Fibroblast of gingiva (primary cell): ENCODE measurements at places on chromosomes 4 and X.

DNA sequence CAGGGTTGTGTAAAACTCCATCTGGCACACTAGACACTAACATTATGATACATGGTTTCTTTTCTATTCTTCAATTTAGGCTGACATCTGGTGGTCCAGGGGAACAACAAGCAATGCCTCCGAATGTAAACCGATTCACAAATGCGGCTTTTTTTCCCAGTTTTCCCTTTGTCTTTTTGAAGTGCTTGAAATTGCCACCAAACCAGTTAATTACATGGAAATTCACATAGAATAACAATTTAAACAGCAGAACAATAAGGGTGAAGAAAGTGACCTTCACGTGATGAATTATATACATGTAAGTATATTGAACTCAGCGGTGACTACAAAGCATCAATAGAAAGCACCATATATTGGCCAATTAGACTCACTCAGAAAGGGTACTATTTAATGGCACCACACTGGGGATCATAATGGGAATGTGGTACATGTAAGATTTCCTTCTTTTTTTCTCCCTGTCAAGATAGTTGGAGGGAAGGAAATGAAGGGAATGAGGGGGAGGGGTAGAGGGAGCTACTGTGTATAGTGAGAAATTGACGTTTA, 103.9 kb downstream of the MMRN1 start:
- DNase-seq = no peak

- no peak for DNase-seq
Measured at GRCh38 chrX:21740329-21741274, 17.3 kb downstream of the SMPX start.

DNA sequence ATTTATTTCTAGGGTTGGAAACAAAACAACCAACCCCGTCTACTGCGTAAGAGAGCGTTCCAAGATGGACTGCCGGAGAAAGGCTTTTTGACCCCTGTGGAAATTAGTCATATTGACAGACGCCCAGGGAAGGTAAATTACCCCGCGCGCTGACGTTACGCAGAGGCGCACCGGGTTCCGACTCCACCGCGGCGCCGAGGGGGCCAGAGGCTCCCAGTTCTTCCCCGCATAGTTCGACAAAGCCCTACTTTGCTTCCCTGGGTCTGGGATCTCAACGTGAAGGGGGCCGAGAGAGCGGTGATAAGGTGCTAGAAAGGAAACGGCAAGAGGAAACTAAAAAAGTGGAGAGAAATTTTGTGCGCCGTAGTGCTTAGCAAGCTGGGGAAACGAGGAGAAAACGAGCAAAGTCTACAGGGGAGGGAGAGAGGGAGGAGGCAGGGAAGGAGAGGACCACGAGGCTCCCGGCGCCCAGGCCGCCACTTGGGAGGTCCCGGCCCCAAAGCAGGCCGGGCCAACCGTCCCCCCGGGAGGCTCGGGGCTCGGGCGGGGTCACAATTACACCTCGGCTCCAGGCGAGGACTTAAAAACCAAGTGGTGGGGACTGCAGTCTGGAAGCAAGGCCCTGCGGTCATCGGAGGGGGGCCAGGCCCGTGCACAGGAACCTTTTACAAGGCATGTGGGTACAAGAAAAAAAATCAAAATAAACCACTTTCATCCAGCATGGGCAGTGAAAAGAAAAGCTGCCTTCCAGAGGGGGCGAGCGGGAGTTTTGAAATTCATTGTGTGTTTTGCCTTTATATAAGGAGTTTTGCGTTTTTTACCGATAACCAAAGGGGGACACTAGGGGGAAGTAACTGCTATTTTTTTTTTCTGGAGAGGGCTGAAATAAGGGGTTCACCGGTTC, 13.2 kb downstream of the HAND2 start:
- no peak for DNase-seq

- DNase-seq = no peak
Measured at GRCh38 chr4:100679926-100680325, 162.1 kb upstream of the EMCN start.

DNA sequence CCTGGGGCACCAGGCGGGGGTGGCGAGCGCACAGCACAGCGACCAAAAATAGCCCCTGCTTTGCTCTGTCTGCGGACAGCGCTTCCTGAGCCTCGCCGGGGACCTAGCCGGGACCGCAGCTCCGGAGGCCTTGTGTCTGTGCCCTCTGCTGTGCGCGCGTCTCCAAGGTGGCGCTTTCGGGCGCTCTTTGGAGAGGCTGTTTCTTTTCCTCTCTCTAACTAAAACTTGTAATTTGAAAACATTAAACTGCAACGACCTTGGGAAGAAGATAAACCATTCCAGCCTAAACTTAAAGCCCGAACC, 3.4 kb downstream of the ARX start:
- DNase-seq = no peak

GRCh38 chr4:5926598-5926997, 33.7 kb upstream of the CRMP1 start:
- no peak for DNase-seq

GRCh38 chr4:41644288-41644914, 104.1 kb downstream of the PHOX2B start:
- peak; percentile 3 for DNase-seq

GRCh38 chr4:88526221-88526815, 2.7 kb upstream of the PYURF start:
- DNase-seq = no peak

- DNase-seq = peak; percentile 70
Measured at GRCh38 chrX:110218591-110218990, 99.3 kb downstream of the AMMECR1 start.

- DNase-seq = peak; percentile 26
Measured at GRCh38 chr4:149291463-149291862, 524.2 kb downstream of the IQCM start.

DNA sequence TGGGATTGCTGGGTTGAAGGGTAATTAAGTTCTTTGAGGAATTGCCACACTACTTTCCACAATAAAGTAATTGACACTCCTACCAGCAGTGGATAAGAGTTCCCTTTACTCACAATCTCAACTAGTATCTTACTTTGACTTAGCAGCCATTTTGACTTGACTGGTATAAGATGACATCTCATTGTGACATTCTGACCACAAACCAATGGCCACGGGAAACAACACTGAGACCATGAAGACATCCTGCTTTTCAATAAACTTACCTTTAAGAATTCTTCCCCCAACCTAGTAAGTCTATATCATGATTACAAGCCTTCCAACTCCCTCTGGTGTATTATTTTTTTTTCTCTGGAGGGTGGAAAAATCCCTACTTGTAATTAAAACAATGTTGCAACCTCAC, 66.9 kb upstream of the WDR1 start:
- no peak for DNase-seq

GRCh38 chr4:138693526-138693925, 322.1 kb upstream of the NOCT start:
- no peak for DNase-seq

GRCh38 chr4:189513421-189513820, 427.3 kb upstream of the FRG1 start:
- DNase-seq = no peak

DNA sequence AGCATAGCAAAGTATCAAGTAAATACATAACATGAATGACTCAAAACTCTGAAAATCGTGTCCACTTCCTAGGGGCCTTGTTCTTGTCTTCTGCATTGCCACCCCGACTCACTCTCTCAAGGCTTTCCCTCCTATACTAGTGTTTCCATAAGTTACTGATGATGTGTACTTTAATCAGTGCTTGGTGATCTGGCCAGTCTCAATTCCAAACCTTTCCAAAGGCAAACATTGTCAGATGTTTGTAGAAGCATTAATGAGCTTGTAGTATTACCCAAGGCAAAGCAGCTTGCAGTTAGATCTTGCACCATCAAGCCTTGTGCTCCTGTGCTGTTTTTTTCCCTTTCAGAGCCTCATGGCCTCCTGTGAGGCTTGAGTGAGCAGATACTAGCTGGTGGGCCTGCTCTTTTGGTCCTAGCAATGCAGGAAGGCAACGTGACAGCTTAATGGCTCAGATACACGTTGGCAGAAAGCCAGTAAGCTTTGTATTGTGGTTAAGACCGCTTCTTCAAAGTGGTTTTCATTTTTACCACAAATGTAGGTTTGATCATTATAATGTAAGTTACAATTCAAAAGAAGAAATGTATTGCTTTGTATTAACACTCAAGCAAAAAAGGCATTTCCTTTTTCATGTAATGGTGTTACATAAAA, 51.8 kb downstream of the RBPJ start:
- peak; percentile 73 for DNase-seq

DNA sequence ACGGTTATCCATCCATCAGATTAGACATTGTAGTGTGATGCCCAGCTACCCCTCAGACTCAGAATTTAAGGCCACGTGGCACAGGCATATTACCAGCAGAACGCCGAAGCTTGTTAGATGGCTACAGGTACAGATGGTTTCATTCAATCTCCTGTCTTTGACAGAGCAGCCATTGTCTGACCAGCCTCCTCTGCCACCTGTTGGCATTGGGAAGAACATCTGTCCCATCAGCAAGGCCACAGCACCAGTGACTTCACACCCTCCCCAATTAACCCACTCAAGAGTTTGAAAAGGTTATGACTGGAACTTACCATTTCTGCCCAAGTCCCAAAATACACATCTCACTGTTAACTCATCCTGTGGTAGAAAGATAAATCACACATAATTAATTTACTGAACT, 22.0 kb upstream of the PHKA2 start:
- no peak for DNase-seq

GRCh38 chrX:18098763-18099162, 121.9 kb downstream of the BEND2 start:
- DNase-seq = no peak

DNA sequence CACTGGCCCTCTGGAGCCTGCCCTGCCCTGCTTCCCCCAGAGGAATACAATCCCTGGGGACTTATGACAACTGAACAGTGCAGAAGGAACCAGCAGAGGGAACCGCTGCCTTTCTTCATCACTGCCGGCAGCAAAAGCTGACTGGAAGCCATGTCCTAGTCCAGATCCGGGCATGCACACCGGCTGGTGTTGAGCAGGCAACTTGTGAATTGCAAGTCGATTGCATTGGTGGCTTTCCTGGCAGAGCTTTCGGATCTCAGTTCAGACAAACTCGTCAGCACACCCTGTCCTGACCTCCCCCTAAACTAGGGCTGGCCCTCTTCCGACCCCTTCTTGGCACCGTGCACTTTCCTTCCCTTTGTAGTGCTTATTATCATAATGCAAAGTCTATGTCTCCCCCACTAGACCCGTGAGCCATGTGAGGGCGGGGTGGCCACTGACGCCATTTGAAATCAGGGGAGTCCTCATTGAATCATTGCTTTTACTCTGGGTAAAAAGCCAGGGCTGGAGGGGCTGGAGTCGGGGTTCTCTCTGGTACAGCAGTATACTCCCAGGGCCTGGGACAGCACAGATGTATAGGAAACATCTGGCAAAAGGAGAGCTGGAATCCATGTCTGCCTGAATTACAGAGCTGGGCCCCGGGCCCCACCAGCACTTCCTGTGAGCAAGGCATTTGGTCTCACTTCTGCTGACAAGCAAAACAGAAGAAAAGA, 1.8 kb downstream of the ARHGAP4 start:
- DNase-seq = peak; percentile 19

- peak; percentile 10 for DNase-seq
Measured at GRCh38 chr4:39616651-39617050, 22.0 kb downstream of the SMIM14 start.

GRCh38 chrX:127764674-127765073, 287.5 kb downstream of the ACTRT1 start:
- no peak for DNase-seq

DNA sequence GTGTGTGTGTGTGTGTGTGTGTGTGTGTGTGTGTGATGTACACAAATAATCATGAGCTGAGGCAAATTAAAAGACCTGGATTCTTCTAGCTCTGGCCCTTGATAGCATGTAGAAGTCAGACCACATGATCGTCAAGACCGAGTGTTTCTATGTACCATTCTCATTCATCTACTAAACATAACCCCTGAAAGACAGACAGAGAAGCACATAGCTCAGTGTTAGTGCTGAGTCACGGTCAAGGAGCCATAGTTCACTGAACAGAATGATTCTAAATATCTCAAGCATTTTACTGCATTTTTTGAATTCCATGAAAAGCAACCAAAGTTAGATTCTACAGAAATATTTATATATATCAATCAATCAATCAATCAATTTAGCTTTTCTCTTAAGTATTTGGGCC, 412.3 kb upstream of the CXorf51A start:
- no peak for DNase-seq

GRCh38 chr4:82885410-82885809, 5.5 kb downstream of the SEC31A start:
- DNase-seq = no peak

DNA sequence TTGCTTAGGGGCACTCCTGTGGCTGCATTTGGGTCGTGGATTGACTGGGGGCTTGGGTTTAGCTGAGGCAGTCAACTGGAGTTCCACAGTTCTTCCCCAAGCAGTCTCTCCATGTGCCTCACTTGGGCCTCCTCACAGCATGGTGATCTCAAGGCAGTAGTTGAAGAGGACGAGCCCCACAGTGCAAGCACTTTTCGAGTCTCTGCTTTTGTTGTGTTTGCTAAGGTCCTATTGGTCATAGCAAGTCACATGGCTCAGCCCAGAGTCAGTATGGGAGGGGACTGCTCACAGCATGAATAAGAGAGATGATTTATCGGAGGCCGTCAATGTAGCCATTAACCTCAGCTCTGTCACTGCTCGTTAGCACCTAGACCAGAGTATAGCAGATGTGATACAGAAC, 29.7 kb downstream of the BMX start:
- no peak for DNase-seq

DNA sequence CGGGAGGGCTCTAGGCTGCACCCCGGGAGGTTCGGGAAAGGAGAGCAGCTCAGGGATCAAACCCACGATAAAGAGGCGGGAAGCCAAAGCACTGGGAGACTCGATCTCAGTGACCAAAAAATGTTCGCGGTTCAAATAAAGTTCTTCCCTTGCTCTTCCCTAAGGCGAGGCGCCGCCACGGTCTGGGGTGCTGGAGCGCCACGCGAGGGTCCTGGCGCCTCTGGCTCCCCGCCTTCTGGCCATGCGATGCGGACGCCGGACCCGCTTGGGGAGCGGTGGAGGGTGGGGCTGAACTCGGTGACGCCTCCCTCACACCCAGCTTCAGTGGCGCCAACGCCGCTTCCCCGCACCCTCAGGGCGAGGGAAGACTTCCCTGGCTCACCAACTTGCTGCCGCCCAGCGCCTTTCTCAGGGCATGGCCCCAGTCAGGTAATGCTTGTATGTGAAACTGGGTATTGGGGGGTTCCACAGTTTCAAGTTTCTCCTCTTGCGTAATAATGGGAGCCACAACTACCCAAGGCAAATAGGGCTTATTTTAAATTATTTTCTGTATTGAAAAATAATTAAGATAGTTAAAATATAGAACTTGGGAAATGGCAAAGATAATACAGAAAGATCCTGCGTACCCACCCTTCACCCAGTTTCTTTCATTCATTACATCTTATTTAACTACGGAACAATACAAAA, at the start of gene QRFPR:
TSS of gene QRFPR (minus strand) at position 243 of the 687 bp plus-strand sequence. CDS start 371 bp downstream, outside the sequence.
- DNase-seq = no peak

DNA sequence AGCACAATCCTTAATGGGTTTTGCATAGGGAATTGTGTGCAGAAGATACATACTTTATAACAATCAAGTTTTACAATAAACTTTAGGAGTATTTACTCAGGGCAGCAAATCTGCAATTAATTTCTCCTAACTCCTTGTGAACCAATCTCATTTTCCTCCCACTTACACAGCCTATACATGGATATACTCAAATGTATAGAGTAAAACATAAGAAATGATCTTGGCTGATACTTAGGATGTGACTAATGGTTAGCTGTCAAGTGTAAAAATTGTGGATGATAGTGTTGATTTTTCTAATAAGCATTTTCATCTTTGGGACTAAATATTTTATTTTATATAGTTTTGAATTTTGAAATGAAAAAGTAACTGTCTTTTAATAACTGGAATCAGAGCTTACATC, 759.6 kb downstream of the GRID2 start:
- DNase-seq = no peak
